ENCODE measurements at places on chromosomes 16 and 17.

DNA sequence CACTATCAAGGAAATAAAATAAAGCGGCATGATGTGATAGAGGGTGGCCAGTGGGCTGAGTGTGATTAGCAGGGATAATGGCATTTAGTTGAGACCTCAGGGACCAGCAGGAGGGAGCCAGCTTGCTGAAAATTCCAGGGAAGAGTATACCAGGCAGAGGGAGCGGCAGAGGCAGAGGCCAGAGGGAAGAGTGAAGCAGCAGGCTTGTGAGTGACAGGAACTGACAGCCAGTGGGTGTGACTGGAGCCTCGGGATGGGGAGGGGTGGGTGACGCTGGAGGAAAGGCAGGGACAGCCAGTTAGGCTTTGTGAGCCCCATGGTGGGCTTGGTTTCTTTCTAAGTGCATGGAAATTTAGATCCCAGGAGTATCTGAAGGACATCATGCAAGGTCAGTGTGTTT lies 209.7 kb upstream of the CACNG3 start:
- DNase-seq = no peak

GRCh38 chr17:82613283-82614094 lies 34.8 kb downstream of the WDR45B start:
- no peak for DNase-seq

DNA sequence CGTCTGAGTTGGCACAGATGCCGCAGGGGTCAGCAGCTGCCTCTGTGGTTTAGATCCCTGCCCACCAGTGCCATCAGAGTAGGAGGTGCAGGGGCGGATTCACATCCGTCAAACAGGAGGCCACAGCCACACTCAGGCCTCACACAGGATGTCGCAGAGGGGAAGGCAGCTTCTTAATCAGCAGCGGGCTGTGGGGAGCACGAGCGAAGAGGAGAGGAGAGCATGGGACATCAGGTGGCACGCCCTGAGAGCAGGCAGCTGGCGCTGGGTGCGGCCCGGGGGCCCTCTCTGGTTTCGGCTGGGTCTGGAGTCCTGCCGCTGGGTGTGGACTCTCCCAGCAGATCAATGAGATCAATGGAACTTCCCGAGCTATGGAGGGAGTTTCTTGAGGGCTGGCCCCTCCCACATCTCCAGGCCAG lies 9.6 kb downstream of the LLGL2 start:
- peak; percentile 24 for DNase-seq

GRCh38 chr16:694863-695354 lies 4.7 kb upstream of the WDR24 start:
- DNase-seq = no peak

- peak; percentile 90 for DNase-seq
Observed at GRCh38 chr16:30628628-30629540, 18.7 kb upstream of the ZNF689 start.

GRCh38 chr17:66839616-66840015 lies 4.7 kb downstream of the CACNG5 start:
- DNase-seq = no peak

GRCh38 chr16:5069854-5070253 lies 1.8 kb upstream of the ALG1 start:
- DNase-seq = no peak

- no peak for DNase-seq
Observed at GRCh38 chr17:74362069-74362405, 369 bp upstream of the BTBD17 start.

- DNase-seq = no peak
Observed at GRCh38 chr17:34539881-34540280, 39.5 kb upstream of the TMEM132E start.

GRCh38 chr16:23333831-23334456 lies 31.8 kb downstream of the SCNN1B start:
- DNase-seq = no peak

GRCh38 chr17:49198211-49198610 lies 12.2 kb downstream of the GNGT2 start:
- DNase-seq = no peak

DNA sequence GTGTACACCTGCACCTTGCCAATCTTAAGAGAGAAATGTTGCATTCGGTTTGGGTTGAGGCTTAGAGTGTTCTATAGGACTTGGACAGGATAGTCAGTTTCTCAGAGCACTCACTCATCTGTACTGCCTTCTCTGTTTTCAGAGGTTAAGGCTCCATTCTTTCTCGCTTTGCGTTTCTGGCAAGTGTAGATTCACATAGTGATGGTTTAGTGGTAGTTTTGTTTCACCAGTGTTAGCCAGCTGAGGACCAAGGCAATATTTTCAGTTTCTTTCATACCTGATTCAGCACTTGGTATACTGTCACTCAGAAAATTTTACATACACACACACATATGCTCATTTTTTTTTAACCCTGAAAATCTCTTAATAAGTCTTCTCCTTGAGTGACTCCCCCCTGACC lies 1.3 kb downstream of the ATXN1L start:
- DNase-seq = no peak

DNA sequence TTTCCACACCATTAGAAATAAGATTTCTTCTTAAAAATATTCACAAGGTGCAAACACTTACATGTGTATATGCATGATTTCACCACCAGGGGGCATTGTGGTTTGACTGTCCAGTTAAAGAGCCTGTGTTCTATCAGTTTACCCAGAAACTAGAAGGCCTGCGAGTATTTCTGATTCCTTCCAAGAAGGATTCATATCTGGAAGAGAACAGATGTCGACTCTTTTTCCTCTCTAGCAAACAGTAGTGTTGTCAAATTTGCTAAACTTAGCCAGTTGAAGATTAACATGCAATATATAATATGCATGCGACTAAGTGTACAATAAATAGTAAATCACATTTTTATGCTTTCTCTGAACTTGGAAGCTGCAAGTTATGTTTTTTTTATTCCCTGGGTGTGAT lies 404.1 kb downstream of the WWOX start:
- DNase-seq = no peak

GRCh38 chr17:2337544-2338314 lies 428 bp downstream of the SGSM2 start:
- DNase-seq = no peak

DNA sequence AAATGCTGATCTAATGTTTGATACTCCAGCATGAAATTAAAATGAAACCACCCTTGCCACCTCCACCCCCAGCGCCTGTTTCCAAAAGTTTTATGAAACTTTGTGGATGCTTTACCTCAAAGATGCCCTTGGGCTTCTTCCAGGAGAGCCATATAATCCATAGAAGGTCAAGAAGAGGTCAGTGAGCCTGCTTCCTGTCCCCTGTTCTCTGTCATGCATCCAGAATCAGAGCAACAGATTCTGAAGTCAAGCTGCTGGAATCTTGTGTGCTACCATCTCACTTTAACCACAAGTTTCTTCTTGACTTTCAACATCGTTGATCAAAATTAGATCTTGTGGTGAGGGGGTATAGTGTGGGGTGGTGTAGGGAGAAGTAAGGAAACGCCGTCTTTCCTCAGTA lies 8.6 kb downstream of the GOSR2 start:
- no peak for DNase-seq

GRCh38 chr17:69870751-69871199 lies 204.2 kb upstream of the KCNJ16 start:
- DNase-seq = no peak

DNA sequence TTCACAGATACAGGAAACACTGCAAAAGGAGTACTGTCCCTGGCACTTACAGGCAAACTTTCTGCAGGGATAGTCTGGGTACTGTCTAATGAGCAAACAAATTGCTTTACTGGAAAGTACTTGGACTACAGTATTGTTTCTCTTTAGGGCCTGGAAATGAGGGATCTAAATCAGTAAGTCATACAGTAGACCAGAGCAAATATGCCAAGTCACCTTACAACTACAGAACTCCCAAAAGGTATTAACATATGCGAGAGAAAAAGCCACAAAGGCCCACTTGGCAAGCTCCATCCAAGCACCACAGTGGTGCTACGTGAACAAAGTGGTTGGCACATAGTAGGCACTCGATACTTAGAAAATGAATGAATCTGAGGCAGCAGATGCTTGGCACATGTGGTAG lies 87.8 kb downstream of the ZZEF1 start:
- no peak for DNase-seq

DNA sequence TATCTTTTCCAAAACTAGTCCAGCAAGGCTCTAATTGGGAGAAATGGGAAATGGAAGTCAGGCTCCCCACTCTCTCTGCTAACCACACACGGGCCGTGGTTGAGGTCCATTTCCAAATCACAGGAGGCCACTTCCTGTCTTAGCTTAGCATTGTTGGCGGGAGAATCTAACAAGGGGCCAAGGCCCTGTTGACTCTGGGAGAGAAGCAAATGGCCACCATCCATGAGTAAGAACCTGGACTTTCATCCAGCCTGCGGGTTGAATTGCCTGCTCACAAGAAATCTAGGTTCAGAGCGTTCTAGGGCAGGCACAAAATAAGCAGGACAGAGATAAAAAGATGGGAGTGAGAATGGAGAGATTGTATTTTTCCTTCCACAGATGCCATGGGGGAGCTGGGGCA lies 5.7 kb downstream of the FAM20A start:
- DNase-seq = no peak

DNA sequence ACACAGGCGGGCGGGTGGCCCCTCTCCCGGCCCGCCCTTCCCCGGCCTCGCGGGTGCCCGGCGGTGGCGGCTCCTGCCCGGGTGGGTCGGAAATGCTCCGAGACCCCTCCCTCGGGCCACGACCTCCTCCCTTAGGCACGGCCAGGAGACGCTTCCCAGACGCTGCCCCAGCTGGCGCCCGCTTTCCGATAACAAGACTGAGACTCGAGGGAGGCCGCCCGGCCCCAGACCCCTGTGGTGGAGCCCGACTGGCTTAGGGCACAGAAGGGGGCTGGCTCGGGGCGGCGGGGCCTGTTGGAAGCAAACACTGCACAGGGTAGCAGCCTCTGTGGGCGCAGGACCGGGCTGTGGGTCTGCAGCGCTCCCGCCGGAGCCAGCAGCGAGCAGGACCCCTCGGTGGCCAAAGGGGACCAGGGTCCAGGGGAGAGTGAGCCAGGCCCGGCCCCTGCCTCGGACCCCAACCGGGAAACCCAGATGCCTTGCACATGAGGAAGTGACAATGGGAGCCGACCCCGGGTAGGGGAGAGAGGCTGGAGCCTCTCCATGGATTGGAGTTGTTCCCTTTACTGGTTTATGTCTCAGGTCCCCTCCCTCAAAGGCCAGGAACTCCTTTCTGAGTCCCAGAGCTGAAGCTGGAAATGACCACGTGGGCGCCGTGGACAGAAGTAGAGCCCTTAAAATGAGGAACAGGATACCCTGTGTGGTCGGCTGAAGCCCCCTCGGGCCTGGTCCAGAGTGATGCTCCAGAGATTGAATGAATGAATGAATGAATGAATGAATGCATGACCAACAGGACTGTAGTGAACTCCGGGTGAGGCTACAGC lies 19.8 kb upstream of the ADCY7 start:
- no peak for DNase-seq

DNA sequence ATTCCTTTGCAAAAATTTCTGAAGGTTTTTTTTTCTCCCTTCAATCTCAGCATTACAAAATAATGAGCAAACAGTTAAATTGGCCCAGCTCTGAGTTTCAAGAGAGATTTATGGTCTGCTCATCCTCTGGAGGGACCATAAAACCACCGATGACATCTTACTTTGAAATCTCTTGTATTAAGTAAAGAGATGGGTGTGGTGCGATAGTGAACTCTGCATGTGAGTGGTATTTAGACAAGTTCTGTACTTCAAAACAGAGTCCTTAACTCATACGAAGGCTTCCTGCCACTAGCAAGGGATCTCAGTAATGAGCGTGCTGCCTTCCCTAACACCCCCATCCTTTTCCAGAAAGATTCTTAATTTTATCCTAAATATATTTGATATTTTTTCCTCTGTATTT lies 2.1 kb downstream of the FAM20A start:
- no peak for DNase-seq
